NCI-H526 (cell line): ENCODE measurements at places on chromosomes 6 and 20.

DNA sequence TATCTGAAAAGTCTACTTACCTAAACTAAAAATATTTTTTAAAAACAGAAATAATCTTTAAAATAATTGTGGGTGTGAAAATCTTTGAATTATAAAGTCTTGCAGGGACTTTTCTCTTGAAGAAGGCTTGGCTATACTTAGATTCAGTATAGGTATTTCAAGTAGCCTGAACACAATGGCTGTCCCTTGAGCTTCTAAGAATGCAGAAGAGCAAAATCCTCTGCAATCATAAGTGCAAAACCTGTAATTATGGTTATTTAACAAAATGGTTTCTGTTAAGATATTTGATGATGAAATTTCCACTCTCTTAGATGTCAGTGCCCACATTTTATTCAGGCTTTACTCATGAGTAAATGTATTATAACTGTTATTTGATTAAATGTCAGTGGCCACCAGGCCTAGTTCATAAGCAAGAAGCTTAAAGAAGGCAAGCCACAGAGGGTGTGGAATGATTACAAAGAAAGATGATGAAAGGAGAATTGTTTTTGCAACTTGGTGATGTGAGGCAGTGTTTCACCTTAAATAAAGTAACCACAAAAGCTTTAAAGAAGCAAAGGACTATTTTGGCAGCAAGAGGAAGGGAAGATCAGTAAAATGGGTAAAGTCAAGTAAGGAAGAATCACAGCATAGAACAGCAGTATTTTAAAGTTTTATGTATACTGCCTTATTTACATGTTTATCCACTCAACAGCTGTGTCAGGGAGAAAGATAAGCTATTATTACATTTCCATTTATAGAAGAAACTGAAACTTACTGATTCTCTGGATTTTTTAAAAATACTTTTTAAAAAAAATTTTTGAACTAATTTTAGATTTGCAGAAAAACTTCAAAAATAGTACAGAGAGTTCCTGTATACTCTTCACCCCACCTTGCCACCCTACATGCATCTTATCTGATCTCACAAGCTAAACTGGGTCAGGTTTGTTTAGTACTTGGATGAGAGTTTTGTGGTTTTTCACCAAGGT, 351.2 kb upstream of the RUNX2 start:
- DNase-seq, result no peak

DNA sequence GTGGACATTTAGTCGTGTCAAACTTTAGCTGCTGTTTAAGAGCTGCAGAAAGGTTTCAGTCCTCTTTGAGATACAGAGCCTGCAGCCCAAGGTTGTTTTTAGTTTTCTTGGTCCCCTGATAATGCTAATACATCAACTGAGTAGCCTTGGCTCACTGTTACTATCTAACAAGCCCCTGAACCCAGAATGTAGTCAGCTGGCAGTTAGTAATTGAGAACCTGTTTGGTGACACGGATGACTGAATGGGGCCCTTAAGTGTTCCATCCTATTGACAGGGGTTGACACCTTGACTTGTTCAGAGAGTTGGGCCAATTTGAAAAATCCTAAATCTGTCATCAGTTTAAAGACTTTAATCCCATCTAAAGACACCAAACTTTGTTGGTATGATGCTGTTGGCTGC, 2.8 kb downstream of the RTN4IP1 start:
- DNase-seq, result peak; percentile 20

DNA sequence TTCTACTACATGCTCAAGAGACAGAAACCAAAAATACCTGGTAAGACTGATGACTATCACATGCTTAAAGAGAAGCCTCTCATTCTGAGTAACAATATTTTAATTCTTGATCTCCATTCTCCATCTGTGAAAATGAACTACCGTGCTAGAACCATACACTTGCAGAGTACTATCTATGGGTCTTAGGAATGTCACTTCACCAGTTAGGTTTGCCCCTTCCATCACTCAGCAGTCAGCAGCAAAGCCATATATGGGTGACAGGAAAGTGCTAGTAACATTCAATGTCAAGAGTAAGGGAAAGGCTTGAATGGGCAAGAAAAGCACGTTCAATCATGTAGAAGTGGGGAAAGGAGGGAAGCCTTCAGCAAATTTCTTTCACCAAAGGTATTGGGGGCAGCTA, 2.3 kb downstream of the DNAAF9 start:
- no peak for DNase-seq

DNA sequence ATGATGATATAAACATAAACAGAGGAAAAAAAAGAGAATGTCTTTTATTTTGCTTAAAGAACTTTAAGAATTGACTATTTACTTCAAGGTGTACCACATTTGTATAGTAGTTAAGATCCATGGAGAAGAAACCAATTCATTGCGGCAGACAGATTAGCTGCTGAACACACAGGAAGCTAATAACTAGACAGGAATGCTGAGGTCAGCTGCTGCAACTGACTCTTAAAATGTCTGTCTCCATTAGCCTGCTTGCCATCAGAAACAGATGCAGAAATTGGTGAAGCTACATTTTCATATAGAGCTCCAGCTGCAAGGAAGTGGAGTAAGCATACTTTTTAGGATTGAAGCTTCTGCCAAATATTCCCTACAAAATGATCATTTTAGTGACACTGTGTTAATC, 939.5 kb downstream of the EPHA7 start:
- peak; percentile 5 for DNase-seq

GRCh38 chr20:7775072-7775471, 165.2 kb downstream of the HAO1 start:
- peak; percentile 10 for DNase-seq

- DNase-seq, result no peak
These were observed 44.0 kb downstream of the PANK2 start for GRCh38 chr20:3933218-3933617.

DNA sequence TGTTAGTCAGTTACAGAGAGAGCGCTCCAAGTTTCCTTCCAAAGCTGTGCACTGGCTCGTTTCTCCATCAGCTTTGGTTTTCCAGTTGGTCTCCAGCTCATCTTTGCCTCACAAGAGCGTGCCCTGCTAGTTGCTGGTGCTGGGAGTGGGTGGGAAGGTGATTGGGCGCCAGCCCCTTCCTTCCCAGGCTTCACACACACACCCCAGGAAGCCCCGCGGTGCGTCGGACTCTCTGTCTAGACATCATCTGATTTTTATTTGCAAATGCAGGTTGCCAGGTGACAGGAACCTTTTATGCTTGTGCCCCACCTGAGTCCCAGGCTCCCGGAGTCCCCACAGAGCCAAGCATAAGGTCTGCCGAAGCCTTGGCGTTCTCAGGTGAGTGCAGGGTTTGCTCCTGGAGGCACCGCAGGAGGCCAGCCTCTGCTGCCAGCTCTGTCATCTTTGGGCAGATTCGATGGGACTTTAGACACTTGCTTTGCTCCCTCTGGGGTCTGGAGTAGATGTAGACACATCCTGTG, 7.1 kb downstream of the IRF4 start:
- no peak for DNase-seq

GRCh38 chr6:77448546-77448945, 14.7 kb downstream of the HTR1B start:
- no peak for DNase-seq

GRCh38 chr6:14354919-14355572, 237.5 kb downstream of the CD83 start:
- no peak for DNase-seq

DNA sequence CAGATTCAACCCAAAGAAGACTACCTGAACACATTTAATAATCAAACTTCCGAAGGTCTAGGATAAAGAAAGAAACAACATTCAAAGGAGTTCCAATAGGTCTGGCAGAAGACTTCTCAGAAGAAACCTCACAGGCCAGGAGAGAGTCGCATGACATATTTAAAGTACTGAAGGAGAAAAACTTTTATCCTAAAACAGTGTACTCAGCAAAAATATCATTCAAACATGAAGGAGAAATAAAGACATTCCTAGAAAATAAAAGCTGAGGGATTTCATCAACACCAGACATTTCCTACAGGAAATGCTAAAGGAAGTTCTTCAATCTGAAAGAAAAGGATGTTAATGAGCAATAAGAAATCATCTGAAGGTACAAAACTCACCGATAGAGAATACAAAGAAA, 108.6 kb downstream of the BTBD9 start:
- no peak for DNase-seq

- no peak for DNase-seq
These were observed 360.7 kb upstream of the ZFP64 start for GRCh38 chr20:52552181-52552872.

DNA sequence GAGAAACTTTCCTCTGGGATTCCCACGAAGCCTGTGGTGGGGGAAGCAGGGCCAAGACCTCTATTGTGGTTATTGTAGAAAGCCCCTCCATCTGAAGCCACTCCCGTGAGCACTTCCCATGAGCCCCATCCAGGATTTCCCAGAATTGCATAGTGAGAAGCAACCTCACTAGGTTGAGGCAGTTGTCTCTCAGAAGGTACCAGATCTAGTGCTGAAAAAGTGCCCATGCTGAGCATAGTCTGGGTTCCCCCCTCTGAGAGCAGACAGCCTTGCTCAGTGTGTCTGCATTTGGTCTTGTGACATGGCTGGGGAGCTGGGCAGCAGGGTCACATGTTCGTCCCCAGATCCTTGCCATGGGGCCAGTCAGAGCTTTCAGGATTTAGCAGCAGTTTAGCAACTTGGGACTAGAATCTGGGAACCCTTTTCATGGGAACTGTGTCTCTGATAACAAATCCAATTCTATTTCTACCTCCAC, 38.6 kb downstream of the SLC9A8 start:
- no peak for DNase-seq

DNA sequence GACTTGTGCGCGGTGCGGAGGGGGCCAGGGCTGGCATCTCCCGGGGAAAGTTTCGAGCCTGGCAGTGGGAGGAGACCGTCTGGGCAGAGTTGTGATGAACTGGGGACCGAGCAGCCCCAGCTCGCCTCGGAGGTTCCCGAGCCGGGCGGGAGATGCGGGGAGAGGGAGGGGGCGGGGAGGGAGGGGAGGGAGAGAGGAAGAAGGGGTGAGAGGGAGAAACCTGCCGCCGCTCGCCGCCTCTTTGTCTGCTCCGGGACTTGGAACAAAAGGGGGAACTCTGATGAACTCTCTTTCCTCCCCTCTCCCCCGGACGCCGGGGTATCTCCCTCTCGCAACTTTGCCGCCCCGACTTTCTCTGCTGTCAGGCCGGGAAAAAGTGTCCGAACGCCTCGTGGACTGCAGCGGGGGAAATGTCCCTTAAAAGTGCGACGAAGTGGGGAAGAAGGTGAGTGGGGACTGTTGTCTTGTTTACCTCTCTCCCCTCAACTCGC, 72.7 kb downstream of the SOX4 start:
- peak; percentile 39 for DNase-seq

DNA sequence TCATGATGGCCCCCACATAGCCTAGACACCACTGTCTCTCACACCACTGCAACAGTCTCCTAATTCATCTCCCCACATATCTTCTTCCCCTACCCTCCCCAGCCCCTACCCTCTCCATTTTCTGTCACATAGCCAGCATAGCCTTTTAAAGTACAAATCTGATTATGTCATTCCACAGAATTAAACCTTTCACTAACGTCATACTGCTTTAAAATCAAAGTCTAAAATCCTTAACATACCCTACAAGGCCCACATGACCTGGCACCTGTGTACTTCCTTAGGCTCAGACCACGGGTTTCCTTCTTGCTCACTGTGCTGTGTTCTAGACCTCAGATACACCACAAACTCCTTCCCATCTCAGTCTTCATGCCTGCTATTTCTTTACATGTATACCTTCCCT, 5.9 kb downstream of the OSTM1 start:
- DNase-seq, result no peak

DNA sequence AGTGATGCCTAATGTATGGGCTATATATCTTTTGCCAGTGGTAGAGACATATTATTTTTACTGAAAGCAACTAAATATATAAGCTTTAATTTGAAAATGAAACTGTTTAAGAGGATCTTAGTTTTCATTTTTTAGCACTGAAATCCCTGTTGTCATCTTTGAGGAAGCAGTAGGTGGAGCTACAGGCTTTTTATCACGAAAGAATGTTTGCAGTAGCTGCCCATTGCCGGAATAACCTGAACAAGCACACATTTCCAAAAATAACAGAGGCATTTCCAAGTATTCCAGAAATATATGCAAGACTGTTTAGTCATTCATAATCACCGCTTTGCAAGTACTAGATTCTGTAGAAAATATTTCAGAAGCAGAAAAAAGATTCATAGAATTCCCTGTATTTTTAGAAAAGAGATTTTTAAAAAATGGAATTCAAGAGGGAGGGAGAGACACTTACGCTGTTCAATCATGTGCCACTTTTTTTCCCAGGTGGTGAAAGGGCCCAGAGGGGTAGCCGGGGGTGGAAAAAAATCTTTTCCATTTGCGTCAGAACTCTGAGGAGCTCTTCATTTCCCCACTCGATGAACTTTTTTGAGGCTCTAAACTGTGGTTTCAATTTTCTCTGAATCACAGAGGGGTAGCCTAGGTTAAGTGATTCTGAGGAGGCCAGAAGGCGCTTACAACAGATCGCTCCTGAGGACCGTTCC, 142.5 kb upstream of the FERMT1 start:
- peak; percentile 23 for DNase-seq

GRCh38 chr6:166767230-166767629, 140.2 kb upstream of the RPS6KA2 start:
- no peak for DNase-seq

- no peak for DNase-seq
These were observed 113.9 kb downstream of the HFE start for GRCh38 chr6:26200918-26201721.

- no peak for DNase-seq
These were observed 837 bp upstream of the MAD2L1BP start for GRCh38 chr6:43634702-43635303.
